ENCODE measurements at places on chromosomes 11 and 22. TPM values are rescaled to one million over a fixed set of nuclear protein-coding genes. Genes with fewer than 3 reads are reported as not detected.

- no peak for DNase-seq
These were observed 718 bp downstream of the CHKA start for GRCh38 chr11:68120273-68121066.

Gene C11orf52
- not detected for polyA plus RNA-seq

Gene APOL5
- polyA plus RNA-seq, result 1.3 TPM

GRCh38 chr11:36385121-36385970, 89.3 kb downstream of the PRR5L start:
- DNase-seq, result no peak

All from muscle of arm (tissue), 14 donors.